ENCODE measurements at places on chromosomes 12 and 14.

DNA sequence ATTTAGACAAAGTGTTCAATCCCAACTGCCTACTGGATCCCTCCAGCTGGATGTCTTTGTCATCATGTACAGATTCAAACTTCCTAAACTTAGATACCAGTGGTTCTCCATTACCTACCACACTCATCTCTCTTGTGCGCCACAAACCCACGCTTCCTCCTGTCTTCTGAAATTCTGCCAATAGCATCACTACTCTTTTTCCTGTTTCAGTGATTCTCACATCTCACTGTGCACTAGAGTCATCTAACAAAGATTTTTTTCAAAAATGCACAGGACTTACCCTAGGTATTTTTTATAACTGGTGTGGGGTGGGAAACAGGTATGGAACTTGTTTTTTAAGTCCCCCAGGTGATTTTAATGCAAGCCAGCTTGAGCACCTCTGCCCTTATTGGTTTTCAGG is 5.9 kb downstream of the PSMB5 start:
- DNase-seq: no peak

GRCh38 chr12:40375076-40375475 is 150.3 kb downstream of the LRRK2 start:
- no peak for DNase-seq

GRCh38 chr12:96401076-96401871 is 1.0 kb upstream of the CDK17 start:
- peak; percentile 23 for DNase-seq

DNA sequence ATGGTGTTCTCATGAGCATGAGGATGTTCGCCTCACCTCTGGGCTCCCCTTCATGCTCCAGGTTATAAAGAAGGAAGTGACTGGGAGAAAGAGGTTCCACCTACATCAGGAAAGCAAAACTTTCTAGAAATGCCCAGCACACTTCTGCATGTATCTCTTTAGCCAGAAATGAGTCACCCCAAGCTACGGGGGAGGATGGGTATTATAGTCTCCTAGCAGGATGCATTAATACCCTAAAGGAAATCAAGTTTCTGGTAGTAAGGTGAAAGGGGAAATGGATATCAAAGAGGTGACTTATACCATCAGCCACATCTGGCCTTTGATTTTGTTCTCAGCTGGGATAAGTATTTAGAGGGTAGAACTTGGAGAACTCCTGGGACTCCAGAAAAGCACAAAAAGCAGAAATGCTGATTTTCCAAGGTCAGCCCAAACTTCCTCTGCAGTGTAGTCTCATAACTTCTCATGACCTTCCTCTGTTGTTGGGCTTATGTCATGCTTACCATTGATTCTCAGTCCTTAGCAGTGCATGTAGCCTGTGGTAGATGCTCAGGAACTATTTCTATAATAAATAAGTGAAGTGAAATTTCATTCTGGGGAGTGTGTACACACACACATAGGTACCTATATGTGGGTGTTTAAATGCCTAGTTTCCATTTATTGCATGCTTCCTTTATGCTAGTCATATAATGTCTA is 209.4 kb upstream of the CRY1 start:
- no peak for DNase-seq

DNA sequence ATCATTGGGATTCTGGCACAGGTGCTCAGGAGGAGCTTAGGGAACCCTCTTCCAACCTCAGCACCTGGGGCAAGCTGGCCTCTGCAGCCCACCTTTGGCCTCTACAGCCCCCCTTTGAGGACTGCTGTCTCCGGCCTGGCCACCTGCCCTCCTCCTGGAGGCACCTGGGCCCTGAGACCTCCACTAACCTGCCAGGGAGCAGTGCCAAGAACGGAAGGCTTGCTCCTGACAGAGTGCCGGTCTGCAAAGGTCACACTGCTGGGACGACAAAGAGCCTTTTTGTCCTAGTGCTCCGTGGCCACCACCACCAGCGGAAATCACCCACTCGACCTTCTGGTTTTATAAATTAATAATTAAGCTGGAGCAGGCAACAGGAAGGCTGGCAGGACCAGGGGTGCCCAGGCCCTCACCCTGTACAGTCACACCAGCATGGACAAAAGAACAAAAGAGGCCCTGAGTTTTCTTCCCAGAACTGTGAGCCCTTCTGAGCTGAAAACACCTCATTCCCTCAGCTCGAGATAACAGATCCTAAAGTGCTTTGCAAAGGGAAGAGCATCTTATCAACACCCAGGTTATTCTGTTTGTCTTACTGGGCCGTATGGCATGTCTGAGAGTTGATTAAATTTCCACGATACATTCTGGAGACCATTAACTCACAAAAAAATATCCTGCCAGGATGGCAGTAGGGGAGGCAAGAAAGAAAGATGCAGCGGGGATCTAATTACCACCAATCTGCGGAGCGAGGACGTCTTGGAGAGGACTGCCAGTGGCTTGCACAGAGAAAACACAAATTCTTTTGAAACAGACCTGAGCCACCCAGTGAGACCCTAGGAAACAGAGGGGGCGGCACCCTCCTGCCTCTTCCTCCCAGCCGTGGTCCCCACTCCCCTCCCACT is 8.2 kb downstream of the TESC start:
- DNase-seq: no peak
